Midbrain (tissue), 1 donor: ENCODE measurements at places on chromosomes 7 and 10.
A peak's percentile ranks its signal among the peaks of the same experiment; 100 is the strongest.

DNA sequence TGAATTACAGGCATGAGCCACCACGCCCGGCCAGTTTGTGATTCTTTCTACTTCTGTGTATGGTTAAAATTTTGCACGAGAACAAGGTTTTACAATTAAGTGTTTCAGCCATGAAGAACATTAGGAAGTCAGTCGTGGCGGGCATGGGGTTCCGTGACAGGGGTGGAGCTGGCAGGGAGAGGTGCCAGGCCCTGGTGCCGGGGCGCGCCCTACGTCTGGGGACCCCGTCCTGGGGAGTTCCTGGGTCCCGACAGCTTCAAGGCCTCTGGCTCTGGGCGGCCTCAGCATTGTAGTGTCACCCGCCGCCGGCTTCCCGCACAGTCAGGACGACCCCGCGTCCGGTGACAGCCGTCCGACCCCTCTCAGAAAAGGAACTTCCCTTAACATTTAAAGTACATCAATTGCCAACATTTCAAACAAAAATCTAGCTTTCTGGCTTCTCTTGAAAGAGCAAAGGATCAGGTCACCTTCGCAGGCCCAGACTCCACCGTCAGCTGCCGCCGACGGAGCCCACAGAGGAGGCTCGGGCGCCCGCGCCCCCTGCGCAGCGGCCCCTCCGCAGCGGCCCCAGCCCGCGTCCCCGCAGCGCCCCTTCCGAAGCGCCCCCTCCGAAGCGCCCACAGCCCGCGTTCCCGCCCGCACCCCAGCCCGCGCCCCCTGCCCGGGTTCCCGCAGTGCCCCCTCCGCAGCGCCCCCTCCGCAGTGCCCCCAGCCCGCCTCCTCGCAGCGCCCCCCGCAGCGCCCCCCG, 23.2 kb upstream of the MKI67 start:
- DNase-seq: no peak

DNA sequence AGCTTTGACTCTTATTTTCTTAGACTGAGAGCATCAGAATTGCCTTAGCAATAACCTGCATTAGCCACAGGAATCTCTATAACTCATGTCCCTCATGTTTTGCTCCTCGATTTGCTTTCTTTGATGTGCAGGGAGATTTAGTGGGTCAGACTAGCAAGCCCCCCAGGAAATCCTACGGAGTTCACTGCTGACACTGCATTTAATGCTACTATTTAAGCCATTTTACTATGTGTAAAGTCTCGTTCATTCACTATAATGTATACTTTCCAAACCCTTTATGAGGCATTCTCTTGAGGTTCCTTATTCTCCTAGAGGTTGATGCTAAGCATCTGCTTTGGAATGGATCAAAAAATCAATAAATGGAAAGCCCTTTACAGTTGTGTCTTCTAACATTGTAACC, 28.4 kb downstream of the DYNC1I1 start:
- DNase-seq: no peak

- no peak for DNase-seq
Observed at GRCh38 chr7:76300166-76300731, 2.2 kb upstream of the HSPB1 start.

DNA sequence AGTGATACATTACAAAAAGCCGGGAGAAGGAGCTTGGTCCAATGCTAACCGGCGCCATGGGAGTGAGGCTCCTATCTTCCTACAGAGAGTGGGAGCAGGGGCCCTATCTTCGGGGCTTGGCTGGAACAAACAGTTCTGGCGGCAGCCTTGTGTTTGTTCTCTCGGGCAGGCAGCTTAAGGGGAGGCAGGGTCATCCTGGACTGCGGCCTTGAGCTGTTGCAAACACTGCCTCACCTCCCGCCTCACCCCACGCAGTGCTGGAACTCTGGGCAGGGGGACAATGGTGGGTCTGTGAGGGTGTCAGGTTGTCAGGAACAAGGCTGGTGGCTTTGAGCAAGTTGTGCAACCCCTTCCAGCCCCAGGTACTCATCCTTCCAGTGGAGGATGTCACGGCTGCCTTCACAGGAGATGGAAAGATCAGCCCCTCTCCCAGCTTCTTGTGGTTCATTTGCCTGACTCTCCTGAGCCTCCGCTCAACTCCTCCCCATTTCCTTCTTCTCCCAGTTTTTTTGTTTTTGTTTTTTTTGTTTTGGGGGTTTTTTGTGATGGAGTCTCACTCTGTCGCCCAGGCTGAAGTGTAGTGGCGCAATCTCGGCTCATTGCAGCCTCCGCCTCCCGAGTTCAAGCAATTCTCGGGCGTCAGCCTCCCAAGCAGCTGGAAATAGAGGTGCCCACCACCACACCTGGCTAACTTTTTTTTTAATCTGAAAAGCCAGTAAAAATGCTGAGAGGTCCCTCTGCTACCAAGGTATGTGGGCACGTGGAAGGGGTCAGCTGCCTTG, 57.4 kb downstream of the SPOCK2 start:
- DNase-seq: no peak

GRCh38 chr7:150003304-150003810, 129.6 kb downstream of the ATP6V0E2 start:
- DNase-seq: no peak

GRCh38 chr7:17991866-17992648, 35.6 kb downstream of the PRPS1L1 start:
- no peak for DNase-seq

GRCh38 chr7:27237735-27238334, 4.8 kb upstream of the EVX1 start:
- no peak for DNase-seq

GRCh38 chr10:13396369-13396768, 48.3 kb upstream of the SEPHS1 start:
- DNase-seq: no peak

DNA sequence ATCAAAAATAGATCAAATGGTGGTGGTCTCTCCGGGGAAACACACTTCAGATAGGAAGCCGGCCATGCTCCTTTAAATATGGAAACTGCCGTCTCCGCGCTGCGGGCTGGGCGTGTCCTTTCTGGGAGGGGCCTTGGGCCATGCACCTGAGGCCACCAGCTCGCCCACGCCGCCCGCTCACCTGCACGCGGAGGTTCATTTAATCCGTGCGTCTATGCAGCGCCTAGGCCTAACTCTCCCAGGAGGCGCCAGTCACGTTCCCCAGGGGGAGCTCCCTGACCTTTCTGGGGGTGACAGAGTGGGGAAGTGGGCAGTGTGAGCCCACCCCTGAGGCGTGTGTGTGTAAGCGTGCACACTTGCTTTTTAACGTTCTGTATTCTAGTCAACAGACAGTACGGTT, 64.0 kb downstream of the C10orf143 start:
- no peak for DNase-seq

DNA sequence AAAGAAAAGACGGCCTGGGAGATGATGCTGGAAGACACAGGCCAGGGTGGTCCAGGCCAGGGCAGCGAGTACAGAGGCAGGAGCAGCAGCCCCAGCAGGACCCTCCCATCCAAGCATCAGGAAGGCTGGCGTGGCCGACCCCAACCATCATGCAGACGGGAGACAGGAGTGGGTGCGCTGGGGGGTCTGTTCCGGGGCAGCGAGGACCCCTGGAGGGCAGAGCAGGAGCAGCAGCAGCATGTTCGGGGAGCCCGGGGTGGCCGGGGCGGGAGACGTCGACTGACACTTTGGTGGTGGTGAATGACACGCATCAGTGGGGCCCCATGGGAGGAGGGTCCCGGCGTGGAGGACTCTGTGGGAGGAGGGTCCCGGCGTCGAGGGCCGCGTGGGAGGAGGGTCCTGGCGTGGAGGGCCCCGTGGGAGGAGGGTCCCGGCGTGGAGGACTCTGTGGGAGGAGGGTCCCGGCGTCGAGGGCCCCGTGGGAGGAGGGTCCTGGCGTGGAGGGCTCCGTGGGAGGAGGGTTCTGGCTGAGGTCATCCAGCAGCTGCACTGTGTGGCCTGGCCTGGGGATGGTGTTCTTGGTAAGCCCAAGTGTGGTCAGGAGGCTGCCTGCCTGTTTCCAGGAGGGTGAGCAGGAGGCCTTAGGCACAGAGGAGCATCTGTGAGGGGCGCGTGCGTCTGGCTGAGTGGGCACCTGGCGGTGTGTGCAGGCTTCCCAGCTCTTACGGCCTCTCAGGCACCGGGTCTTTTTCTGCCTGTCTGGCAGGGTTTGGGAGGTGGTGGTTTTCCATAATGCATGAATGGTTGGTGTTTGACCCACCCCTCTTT, 38.9 kb downstream of the FAM20C start:
- no peak for DNase-seq

GRCh38 chr7:113321201-113321600, 202.8 kb upstream of the SMIM30 start:
- DNase-seq: no peak

DNA sequence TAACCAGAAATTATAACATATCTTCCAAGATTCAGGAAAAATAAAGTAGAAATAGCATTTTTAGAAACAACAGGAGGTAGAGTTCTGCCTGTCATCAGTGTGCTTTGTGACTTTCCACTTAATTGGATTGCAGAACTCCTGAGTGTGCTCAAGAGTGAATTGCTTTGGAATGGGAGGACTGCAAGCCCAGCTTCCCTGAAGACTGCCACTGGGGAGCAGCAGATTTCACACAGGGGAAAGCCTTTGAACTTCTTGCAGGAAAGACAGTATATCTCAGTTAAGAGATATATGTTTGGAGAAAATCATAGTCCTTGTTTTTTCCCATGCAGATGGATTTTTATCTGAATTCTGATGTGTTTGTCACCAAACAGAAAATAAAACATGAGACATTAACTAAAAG, 124.5 kb downstream of the TMEM168 start:
- peak; percentile 3 for DNase-seq

GRCh38 chr7:132117636-132118035, 458.6 kb downstream of the PLXNA4 start:
- DNase-seq: no peak

DNA sequence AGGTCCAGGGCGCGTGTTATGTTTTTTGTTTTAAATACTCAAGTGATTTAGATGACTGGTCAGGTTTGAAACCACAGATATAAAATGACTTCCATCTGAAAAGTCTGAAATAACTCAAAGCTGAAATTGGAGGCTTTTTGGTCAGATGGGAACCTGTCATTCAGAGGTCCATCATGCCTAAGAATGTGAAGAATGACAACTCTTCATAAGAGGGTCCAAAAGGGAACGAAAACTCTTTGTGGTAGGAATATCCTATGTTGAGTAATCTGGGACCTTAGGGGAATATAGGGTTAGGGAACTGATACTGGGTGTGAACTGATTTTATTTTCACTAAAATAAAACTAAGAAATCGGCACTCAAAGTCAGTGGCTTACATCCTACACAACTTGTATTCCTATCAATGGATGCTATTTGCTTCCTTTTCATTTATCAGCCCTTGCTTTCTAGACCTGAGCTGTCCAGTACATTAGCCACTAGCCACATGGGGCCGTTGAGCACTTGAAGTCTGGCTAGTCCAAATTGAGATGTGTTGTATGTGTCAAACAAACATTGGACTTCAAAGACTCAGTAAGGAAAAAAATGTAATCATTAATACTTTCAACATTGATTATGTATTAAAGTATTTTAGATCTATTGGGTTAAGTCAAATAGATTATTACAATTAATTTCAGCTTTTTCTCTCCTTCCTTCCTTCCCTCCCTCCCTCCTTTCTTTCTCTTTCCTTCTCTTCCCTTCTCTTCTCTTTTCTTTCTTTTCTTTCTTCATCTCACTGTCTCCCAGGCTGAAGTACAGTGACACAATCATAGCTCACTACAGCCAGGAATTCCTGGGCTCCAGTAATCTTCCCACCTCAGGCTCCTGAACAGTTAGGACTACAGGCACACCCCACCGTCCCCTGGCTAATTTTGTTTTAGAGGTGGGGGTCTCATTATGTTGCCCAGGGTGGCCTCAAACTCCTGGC, 56.5 kb upstream of the KDM7A start:
- no peak for DNase-seq

DNA sequence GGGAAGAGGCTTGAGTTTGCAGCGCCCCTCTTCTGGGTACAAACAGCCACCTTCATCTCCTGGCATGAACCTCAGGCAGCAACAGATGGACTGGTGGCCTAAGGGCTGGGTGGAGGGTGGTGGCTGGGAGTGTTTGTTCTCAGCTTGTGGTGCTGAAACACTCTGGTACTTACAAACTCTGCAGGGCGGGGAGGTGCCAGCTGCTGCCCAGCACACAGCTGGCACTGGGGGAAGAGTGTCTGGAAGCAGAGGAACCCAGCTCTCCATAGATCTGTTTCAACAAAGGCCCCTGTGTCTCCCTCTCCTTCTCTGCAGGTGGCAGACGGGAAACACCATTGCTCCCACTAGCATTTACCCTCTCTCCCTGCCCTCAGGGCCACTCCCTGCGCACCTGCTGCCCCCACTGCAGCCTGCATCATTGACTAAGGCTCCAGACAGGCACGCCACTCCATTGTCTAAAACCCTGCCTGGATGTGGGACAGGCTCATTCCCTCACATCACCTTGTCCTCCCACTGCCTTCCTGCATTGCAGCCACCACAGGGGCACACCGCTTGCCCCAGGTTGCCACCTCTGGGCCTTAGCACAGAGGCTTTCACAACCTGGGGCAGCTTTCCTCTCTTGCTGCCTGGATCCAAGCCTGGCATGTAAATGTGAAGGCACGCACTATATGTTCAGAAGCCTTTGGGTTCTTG, 6.5 kb downstream of the ARHGAP22 start:
- peak; percentile 87 for DNase-seq

DNA sequence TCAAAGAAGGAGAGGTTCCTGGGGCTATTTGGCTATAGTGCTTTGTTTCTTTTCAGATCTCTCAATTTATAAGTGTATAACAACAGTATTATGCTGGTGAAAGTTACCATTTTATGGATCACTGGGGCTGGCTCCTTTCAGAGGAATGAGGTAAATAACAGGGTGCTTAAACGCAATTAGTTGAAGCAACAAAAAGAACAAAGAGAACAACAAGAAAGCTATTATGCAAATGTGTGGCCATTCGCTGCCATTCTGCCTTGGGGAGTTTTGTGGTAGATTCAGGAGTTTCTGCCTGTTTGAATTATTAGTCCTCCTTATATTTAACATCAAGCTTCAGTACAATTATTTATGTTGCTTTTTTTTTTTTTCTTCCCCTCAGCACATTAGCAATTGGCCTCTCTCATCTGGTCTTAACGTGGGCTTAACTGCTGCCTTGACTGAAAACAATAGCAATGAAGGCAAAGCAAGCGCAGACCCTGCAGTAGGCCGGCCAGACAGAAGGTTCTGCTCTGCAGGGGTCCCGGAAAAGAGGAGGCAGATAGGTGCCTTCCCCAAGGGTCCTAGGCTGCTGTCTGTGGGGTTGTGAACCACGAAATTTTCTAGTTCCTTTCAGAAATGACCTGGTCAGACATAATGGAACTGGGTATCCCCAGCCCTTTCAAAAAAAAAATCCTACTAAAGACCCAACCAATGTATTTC, 339.9 kb upstream of the PODXL start:
- no peak for DNase-seq

- no peak for DNase-seq
Observed at GRCh38 chr7:1024331-1024841, 20.0 kb upstream of the GPR146 start.

GRCh38 chr10:133238466-133238804, 780 bp downstream of the VENTX start:
- DNase-seq: no peak

GRCh38 chr7:85612514-85612913, 425.7 kb upstream of the SEMA3D start:
- DNase-seq: no peak

DNA sequence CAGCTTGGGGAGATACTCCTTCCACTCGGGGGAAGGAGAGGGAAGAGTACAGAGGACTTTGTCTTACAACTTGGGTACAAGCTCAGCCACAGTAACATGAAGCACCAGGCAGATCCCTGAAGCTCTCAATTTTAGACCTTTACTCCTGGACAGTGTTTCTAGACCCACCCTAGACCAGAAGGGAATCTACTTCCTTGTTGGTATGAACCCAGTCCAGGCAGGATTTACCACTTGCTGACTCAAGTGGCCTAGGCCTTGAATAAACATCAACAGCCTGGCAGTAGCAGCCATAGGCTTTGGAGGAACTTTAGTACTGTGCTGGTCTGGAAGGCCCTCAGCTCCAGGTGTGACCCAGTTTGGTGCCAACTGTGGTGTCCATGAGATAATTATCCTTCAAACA, 173.1 kb downstream of the ADRA2A start:
- DNase-seq: no peak
